ENCODE measurements at places on chromosomes 5 and 9.
A peak's percentile ranks its signal among the peaks of the same experiment; 100 is the strongest.

DNA sequence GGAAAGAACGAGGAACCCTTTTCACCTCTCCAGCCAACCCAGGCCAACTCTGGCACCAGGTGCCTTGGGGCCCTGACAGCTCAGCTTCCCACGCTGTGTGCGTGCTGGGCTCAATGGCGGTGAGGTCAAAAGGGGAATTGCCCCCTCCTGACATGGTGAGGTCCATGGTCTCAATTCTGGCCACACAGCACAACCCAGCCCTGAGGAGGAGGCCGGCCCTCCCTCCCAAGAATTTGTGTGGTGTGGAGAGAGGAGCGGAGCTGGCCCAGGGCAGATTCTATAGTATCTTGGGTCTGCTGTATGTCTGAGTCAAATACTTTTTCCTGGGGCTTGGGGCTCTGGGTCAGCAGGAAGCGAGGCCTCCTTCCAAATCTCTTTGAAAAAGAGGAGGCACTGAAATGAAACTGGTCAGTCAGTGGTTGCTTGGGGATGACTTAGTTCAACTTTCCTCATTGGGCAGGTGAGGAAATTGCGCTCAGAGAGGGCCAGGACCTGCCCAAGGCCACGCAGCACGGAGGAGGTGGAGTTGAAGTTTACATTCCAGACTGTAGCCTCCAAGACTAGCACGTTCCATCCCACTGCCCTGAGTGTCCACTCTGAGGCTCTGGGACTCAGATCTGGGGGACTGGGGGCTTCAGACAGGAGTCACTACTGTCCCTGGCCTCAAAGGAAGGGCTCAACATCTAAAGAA is 15.6 kb downstream of the COL27A1 start:
- no peak for DNase-seq

DNA sequence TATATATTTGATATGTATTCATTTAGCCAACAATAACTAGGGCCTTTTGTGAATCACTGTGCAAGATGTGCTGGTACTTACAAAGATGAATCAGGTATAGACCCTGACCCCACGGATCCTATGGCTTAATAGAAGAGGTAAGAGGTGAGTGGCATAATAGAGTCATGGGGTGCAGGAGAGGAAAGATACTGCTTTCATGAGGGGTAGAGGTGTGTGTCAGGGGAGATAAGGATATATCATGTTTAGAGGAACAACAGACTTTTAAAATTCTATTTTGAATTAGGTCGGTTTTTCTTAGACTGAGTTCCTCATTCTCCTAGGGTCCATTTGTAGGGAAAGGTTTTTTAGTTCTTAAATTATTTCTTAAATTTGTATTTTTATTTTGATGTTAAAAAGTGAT is 27.8 kb downstream of the ZCCHC7 start:
- no peak for DNase-seq

- DNase-seq: no peak
Observed at GRCh38 chr5:141875022-141875740, 3.0 kb downstream of the PCDH1 start.

DNA sequence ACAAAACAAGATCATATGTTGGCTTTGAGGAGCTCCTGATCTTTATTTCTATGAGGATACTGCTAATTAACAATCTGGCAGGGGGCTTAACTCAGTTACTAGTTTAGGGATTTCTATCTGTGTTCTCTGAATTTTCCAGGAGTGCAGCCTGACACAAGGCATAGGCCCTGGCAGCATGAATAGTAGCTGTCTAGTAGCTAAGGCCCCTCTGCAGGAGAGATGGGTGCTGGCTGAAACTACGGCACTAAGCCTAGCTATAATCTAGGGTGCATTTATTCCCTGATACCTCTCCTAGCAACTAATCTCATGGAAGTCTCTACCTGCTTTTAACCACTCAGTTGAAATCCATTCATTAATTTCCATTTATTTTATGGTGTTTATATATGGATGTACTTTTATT is 268.2 kb downstream of the TMEM232 start:
- DNase-seq: no peak

DNA sequence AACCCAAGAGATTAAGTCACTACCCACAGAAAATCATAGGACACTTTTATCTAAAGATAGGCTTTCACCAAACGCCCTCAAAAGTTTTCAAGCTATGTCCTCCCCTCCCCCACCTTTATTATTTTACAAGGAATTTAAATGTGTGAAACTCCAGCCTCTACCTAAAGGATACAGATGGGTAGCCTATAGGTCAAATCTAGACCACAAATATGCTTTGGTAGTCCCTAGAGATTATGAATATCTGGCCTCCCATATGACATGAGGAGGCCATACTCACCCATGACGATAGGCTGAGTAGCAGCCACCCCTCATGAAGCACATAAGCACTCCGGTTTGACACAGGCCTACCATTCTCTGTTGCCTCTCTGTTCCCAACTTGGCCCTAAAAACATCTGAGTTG is 11.9 kb downstream of the SIL1 start:
- DNase-seq: no peak

GRCh38 chr5:61649231-61649630 is 317.2 kb downstream of the ZSWIM6 start:
- DNase-seq: no peak

- no peak for DNase-seq
Observed at GRCh38 chr9:114098936-114099668, at the start of gene KIF12. Gene KIF12, minus strand, starts transcription at chr9:114099292. Its CDS starts 16 bp downstream, at chr9:114099276.

DNA sequence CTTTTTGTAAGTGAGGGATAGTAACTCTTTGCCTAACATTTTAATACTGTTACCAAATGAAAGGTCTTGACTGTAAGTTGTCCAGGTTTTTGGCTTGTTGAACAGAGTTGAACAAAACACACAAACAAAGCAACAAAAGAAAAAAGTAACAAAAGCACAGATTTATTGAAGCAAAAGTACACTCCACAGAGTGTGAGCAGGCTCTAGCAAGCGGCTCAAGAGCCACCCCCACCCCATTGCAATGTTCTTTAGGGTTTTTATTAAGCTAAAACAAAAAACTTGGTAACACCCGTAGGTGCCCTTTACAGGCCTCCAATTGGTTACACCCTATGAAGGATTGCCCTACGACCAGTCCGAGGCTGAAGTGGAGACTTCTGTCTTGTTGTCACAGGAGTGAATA is 197.4 kb upstream of the MAP3K1 start:
- DNase-seq: no peak

- DNase-seq: no peak
Observed at GRCh38 chr9:73125651-73126050, 26.0 kb upstream of the ANXA1 start.

DNA sequence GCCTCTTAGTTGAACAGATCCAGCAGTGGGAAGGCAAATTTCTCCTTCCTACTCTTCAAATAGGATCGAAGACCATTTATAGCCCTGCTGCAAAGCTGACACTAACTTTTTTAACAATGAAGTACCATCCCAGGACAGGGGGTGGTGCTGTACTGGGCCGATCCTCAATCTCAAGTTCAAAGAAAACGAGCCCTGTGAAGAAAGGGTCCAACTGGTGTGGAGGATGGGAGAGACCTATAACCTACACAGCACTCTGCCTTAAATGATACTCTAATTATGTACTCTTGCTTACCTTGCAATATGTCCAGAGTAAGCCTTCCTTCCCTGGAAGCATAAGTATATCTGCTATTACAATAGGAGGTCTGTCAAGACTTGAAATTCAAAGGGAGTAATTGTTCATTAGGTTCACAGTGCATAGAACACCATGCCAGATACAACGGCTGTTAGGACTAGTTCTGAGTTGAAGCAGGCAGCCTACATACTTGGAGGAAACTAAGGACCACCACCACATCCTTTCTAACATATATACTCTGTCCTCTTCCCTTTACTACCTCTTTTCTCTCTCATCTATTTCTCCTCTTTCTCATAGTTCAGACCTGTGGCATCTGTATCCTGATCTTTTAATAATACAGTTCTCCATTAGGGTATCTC is 6.2 kb downstream of the ETF1 start:
- no peak for DNase-seq

DNA sequence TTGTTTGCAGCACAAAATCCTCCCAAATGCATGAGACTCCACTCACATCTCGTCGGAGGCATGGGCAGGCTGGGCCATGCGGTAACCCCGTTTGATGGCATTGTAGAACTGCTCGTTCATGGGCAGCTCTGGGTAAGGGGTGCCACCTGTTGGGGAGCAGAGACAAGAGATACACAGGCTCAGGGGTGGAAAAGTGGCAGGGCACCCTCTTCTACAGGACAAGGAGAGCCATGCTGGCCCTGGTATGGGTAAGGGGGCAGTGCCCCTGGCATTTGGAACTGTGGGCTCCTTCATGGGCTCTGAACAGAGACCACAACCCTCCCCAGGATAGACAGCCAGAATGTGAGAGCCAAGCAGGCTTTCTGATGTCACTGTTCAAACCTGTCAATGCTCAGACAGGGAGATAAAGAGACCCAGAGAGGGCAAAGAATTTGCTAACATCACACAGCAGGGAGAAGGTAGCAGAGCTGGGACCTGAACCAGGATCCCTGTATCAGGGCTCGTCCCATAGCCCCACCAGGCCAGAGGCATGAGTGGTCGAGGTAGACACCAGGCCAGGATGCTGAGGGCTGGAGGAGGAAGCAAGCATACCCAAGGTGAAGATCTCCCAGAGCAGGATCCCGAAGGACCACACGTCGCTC is 33.2 kb upstream of the CSF1R start:
- DNase-seq: no peak

DNA sequence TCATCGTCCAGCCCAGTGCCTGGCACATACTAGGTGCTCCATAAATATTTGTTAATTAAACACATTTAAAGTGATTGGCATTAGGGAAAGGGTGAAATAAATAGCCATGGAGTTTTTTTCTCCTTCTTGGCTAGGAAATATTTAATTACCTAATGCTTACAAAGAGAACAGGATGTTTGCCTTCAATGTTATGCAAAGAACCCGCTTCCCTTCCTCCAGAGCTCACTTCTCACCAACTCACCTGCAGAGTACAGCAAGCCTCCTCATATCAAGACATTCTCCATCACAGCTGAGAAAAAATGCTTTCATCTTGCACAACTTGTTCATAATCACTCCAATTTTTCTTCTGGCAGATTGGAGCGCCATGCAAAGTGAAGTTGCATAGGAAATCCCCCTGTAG is 161.7 kb upstream of the STK32A start:
- DNase-seq: no peak

DNA sequence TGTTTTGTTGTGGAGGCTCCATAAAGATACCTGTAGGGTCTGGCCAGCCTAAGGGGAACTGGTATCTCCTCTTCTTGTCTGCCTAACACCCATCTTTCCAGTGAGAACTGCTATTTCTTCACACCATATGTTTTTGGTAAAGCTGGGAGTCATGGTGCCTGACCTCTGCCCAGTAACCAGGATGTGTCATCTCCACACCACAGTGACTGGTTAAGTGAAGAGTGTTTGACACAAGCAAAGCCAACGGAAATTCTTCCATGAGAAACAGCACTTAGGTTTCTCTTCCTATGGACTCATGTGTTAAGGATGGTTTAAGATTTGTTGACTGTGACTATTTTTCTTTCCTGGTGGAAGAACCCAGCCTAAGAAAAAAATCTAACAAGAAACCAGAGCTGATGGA is 111.5 kb downstream of the HTR4 start:
- DNase-seq: no peak

DNA sequence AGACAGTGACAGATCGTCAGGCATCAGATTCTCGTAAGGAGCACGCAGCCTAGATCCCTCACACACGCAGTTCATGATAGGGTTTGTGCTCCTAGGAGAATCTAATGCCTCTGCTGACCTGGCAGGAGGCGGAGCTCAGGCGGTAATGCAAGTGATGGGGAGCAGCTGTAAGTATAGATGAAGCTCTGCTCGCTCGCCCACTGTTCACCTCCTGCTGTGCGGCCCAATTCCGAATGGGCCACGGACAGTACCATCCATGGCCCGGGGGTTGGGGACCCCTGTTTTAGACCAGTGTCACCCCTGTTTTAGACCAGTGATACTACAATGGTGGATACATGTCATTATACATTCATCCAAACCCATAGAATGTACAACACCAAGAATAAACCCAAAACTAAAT is 4.0 kb upstream of the ARSB start:
- no peak for DNase-seq

DNA sequence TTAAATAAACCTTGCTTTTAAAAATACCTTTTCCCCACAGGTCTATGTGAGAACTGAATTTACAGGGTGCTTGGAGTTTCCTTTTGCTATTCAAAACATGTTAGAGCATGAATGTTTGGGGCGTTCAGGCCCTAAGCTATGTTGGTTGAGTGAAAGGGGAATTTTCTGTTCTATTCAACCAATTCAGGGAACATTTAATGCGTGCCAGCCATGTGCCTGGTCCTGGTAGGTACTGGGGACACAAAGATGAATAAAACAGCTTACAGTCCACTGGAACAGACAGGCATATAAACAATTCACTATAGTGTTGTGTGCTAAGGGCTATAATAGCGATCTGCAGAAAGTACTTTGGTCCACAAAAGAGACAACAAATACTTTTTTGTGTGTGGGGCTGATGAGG is 108.5 kb downstream of the ZSWIM6 start:
- no peak for DNase-seq

DNA sequence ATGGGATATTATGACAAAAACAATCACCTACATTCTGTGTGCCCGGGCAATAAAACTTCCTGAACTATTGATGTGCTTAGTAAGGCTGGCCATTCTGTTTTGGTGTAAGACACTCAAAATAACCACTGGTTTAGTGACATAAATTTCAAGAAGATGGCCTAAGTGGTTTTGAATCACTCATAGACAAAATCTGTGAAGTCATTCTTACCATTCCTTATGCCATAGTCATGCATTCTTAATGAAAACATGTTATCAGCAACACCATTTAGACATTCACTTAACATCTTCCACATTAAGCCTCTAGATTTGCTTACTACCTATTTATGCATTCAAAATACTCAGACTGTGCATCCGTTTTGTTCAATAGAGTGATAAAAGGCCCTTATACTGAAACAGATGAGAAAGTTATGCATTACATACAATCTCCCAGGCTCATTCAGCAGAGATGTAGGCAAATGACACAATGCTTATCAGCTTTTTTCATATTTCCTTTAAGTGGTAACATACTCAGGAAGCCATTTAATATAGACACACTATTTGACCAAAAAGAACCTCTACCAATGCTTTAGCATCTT is 848.8 kb upstream of the DMAC1 start:
- DNase-seq: peak; percentile 51

GRCh38 chr5:180641566-180641900 is 7.9 kb downstream of the FLT4 start:
- DNase-seq: no peak

GRCh38 chr9:22622815-22623214 is 176.2 kb downstream of the DMRTA1 start:
- no peak for DNase-seq

DNA sequence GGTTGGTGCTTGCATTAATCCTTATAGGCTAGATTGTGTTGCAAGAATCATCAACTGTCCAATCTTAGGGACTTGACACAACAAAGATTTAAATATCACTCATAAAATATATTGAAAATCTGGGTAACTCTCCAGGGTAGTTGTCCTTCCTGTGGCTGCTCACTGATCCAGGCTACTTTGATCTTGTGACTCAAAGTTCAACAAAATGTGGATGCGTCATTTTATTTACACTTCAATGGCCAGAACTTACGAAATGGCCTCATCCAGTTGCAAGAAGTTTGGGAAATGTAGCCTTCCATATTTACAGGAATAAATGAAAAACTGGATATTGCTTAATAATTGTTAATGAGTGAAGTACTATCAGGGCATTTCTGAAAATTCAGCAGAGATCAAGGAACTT is 235.5 kb upstream of the ACTBL2 start:
- no peak for DNase-seq
